Upper lobe of right lung (tissue), 1 donor: ENCODE measurements at places on chromosomes 5 and 9.

GRCh38 chr5:157387683-157388093, 72.3 kb upstream of the NIPAL4 start:
- no peak for DNase-seq

DNA sequence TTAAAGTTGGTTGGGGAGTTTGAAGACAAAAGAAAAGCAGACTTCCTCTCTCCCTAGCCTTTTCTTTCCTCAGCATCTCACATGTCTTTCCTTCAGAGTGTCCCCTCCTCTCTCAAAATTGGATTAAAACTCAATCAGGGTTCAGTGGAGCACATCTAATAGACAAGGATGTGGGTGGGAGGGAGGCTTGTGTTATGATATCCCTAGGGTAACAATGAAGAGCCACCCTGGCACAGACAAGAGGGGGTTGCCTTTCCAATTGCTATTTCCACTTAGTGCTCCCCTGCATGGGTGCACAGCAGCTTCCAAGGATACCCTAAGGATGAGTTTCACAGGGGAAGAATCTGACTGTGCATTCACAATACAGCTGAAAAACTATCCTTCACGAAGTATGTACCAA, 585.2 kb upstream of the C9orf72 start:
- no peak for DNase-seq

DNA sequence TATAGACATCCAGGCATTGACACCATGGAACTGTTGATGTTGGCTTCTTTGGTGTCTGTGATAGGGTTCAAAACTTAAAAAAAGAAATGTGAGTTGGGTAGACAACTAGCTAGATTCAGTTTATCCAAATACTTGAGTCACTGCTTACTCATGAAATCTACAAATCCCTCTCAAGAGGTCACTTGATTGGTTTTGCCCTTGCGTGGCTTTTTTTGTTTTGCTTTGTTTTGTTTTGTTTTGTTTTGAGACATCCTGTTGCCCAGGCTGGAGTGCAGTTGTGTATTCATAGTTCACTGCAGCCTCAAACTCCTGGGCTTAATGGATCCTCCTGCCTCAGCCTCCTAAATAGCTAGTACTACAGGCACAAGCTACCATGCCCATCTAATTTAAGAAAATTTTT, 10.5 kb upstream of the ENTREP1 start:
- no peak for DNase-seq

- no peak for DNase-seq
Observed at GRCh38 chr9:33044677-33045282, 19.7 kb downstream of the DNAJA1 start.

DNA sequence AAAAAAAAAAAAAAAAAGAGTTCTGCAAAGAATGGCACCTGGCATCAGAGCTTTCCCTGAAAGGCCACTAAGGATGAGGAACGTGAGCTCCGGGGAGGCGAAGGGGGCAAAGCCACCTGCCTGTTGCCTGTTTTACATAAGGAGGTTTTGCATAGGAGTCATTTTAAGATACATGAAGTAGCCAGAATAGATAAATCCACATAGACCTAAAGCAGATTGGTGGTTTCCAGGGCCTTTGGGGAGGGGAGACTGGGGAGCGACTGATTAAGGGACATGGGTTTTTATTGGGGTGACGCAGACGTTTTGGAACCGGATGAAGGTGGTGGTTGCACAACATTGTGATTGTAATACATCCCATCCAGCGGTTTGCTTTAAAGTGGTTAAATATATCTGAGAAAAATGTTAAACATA, 7.1 kb downstream of the NEK6 start:
- DNase-seq: no peak

- no peak for DNase-seq
Observed at GRCh38 chr9:129602598-129603415, 18.1 kb downstream of the C9orf50 start.
